NCI-H2227 treated with DMSO at 0.1 percent for 48 hours (cell line): ENCODE measurements at places on chromosomes 3 and 15.

DNA sequence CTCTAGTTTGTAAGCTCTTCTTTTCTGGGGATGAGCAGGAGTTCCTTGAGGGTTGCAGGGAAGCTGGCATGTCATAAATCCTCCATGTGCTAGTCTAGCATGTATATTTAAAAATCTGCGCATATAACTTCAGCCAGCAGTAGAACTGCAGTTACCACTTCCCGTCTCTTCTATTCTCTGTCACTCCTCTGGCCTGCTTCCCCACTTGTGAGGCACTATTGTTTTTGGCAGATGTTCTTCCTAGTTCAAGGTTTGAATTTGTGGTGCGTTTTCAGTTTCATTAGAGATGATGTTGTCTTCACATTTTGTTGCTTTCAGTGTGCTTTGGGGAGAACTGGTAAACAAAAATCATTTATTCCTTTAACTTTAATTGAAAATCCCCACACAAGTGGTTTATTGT, 169.1 kb upstream of the ZPLD1 start:
- DNase-seq, result no peak

GRCh38 chr15:31338318-31338878, 11.8 kb downstream of the KLF13 start:
- no peak for DNase-seq

GRCh38 chr3:43764471-43764870, 73.7 kb downstream of the ABHD5 start:
- DNase-seq, result no peak

DNA sequence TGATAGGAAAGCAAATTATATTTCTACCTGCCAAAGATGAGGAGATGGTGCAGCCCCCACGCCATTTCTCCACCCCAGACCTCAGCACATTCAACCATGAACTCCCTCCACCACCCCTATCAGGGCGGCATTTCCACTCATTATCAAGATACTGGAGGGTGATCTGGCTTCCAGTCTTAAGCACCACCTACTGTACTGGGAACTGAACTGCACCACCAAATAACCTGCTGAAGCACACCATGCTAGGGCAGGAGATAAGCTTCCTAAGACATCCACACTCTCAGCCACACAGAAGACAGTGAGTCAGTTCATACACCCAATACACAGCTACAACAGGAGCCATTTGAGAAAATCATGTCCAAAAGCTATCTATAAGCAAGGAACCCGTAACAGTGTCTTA, 98.8 kb downstream of the FGF7 start:
- DNase-seq, result no peak

DNA sequence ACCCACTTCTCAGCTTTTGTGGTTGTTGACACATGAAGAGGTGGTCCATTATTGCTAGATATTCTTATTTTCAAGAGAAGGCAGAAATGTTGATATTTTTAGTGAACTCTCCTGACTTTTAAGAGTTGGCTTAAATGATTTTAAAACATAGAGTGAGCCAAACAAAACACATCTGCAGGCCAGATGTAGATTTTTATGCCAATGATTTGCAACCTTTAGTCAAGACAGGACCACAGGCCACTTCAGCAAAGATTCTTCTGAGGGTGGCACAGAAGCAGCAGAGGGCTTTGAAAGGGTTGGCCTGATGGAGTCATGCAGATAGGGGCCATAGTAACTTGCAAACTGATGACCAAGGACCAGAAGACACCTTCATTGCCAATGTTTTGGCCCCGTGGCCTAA, 276.5 kb upstream of the P2RY1 start:
- DNase-seq, result no peak

GRCh38 chr3:105618556-105618955, 250.3 kb downstream of the CBLB start:
- DNase-seq, result no peak

- no peak for DNase-seq
Observed at GRCh38 chr3:131075632-131076328, 49.1 kb downstream of the NEK11 start.

GRCh38 chr3:143972155-143972504, 507 bp downstream of the DIPK2A start:
- DNase-seq, result no peak
